SK-N-SH treated with all-trans-retinoic acid at 6 μM for 48 hours (cell line): ENCODE measurements at places on chromosomes 16 and 17.

GRCh38 chr17:31494259-31495021 is 103.0 kb downstream of the RAB11FIP4 start:
- no peak for ATAC-seq

- ATAC-seq: no peak; the same call in 2 of the 3 replicates
Measured at GRCh38 chr16:81657224-81657623, 121.9 kb upstream of the PLCG2 start.

GRCh38 chr17:9123594-9124553 is 102.6 kb downstream of the NTN1 start:
- no peak for ATAC-seq

DNA sequence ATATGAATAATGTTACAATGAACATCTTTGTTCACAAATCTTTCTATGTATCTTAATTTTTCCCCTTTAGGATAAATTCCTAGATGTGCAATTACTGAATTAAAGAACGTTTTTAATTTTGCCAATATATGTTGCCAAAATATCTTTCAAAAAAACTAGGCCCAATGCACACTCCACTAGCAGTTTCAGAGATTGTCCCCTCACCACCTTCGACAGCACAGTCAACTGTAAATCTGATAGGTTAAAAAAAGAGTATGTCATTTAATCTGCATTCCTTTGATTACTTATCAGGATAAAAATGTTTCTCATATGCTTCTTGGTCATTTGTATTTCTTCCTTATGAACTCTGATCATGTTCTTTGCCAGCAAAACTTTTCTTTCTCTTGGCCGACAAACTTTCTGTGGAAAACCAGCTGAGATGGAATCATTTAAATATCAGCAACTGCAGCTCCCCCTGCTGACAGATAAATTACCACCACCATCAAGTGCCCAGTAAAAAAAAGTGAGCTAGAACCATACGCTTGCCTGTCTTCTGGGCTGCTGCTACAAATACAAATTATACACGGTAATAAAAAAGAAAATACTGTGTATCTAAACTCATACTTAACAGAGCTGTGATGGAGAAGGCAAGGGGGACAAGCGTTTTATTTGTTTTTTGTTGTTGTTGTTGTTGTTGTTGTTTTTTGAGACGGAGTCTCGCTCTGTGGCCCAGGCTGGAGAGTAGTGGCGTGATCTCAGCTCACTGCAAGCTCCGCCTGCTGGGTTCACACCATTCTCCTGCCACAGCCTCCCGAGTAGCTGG is 19.6 kb upstream of the KANSL1 start:
- peak; percentile 96 for ATAC-seq

DNA sequence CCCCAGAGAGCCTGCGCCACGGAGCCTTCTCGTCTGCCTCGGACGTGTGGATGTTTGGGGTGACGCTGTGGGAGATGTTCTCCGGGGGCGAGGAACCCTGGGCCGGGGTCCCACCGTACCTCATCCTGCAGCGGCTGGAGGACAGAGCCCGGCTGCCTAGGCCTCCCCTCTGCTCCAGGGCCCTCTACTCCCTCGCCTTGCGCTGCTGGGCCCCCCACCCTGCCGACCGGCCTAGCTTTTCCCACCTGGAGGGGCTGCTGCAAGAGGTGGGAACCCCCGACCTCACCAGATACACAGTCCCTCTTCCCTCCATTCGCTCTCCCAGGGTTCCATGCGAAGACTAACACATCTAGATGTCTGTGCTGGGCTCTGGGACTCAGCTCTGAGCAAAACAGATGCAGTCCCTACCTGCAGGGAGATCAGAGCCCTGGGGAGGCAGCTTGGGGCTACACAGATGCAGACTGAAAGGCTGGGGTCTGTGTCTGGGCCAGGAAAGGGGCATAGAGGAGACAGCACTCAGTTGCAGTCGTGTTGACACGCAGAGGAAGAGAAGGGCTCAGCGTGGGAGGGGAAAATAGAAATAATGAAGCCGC is 3.7 kb downstream of the TNK1 start:
- ATAC-seq: no peak; the same call in 2 of the 3 replicates

GRCh38 chr17:50239937-50240336 is 34.3 kb upstream of the TMEM92 start:
- no peak; the same call in 1 of the 3 replicates for ATAC-seq

DNA sequence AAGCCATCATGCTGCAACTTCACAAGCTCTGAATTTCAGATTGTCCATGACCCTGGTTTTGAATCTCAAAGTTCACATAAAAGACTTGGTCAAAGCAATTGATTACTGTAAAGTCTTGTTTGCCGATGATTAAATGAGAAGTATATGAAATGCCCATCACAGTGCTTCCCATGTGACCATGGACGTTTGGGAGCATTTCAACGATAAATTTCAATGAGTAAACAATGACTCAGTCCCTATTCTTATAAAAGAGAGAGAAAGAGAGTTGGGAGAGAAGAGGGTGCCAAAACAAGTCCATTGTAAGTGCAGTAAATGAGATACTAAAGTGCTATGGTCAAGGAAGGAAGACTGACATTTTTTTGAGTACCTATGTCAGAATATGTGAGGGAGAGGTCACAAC is 276.9 kb downstream of the SOX9 start:
- no peak for ATAC-seq

GRCh38 chr17:57563958-57564357 is 181.1 kb downstream of the CCDC182 start:
- ATAC-seq: peak; percentile 44; the same call in 2 of the 3 replicates
